ENCODE measurements at places on chromosomes 1 and 21.

- no peak for DNase-seq
Observed at GRCh38 chr1:99661780-99662179, 15.9 kb downstream of the PALMD start.

GRCh38 chr1:200310824-200311223 lies 99.0 kb downstream of the ZNF281 start:
- no peak for DNase-seq

- peak; percentile 67 for DNase-seq
Observed at GRCh38 chr1:217029281-217030157, 306.3 kb upstream of the ESRRG start.

DNA sequence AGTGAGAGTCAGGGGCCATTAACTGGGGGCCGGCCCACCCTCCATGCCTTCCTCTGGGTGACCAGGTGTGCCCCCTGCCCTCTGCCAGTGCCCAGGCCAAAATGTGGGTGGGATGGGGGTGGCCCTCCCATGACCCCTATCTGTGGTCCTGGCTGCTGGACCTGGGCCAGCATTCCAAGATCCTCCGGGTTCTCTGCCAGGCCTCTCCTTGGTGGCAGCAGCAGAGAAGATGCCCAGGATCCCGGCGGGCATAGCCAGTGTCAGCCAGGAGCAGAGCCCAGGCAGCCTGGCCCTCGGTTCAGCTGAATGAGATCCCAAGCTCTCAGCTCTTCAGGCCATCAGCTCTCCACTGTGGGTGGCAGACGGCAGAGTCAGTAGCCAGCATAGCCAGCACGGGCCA lies 31.3 kb upstream of the ACTRT2 start:
- DNase-seq, result no peak

- no peak for DNase-seq
Observed at GRCh38 chr1:202547215-202547614, 163.0 kb downstream of the SYT2 start.

DNA sequence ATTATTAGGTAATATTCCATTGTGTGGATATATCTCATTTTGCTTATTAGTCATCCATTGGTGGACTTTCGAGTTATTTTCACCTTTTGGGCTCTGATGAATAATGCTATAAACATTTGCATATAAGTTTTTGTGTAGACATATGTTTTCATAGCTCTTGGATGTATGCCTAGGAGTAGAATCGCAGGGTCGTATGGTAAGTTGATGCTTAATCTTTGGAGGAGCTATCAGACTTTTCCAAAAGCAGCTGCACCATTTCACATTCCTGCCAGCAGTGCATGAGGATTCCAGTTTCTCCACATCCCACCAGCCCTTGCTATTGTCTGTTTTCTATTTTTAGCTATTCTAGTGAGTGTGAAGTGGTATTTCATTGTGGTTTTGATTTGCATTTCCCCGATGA lies 120.3 kb upstream of the TMEM51 start:
- no peak for DNase-seq

GRCh38 chr1:172345077-172345476 lies 75.4 kb upstream of the C1orf105 start:
- no peak for DNase-seq

DNA sequence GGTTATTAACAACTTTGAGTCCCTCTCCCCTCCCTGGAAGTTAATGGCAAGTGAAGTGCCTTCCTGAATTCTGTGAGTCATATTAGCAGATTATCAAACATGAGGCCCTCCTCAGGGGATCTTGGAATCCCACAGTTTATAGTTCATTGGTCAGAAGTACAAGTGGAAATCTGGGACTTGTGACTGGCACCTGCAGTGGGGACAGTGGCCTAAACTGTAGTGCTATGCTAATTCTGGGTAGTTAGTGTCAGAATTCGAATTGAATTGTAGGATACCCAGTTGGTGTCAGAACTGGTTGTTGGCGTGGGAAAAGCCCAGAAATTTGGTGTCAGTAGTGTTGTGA lies 26.2 kb downstream of the ZYG11B start:
- DNase-seq, result no peak

GRCh38 chr1:203120325-203121153 lies 7.0 kb upstream of the ADORA1 start:
- DNase-seq, result no peak

DNA sequence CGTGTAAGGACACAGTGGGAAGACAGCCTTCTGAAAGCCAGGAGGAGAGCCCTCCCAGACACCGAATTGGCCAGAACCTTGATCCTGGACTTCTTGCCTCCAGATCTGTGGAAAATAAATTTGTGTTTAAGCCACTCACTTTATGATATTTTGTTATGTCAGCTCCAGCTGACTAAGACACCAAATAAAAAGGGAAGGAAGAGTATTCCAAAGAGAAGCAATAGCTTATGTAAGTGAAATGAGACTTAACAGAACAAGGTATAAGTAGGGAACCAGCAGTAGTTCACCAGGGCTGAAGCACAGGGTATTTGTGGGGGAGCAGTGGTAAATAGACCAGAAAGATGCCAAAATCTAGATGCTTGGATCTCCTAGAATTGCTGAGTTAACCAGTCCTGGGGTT lies 94.2 kb upstream of the WLS start:
- DNase-seq, result no peak

- DNase-seq, result no peak
Observed at GRCh38 chr1:35270836-35271235, 2.3 kb downstream of the ZMYM4 start.

- DNase-seq, result no peak
Observed at GRCh38 chr1:76227621-76228020, 153.1 kb downstream of the ST6GALNAC3 start.

DNA sequence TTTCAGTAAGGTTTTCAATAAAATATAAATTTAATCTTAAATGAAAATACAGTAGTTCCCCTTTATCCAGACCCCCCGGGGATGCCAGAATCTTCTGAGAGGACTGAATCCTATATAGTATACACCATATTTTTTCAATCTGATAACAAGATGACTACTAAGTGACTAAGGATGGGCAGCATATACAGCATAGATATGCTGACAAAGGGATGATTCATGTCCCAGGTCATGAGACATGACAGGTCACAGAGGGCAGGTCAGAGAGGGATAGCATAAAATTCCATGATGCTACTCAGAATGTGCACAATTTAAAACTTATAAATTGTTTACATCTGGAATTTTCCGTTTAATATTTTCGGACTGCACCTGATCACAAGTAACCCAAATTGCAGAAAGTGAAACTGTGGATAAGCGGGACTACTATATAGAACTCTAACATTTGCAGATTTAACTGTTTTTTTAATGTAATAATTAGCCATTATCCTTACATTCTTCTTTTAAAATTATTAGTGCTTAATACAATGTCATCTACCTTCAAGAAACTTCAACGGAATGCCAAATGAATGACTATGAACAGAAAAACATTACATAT lies 48.8 kb downstream of the LRRC40 start:
- DNase-seq, result no peak

GRCh38 chr1:101219924-101220870 lies 16.6 kb upstream of the S1PR1 start:
- no peak for DNase-seq

DNA sequence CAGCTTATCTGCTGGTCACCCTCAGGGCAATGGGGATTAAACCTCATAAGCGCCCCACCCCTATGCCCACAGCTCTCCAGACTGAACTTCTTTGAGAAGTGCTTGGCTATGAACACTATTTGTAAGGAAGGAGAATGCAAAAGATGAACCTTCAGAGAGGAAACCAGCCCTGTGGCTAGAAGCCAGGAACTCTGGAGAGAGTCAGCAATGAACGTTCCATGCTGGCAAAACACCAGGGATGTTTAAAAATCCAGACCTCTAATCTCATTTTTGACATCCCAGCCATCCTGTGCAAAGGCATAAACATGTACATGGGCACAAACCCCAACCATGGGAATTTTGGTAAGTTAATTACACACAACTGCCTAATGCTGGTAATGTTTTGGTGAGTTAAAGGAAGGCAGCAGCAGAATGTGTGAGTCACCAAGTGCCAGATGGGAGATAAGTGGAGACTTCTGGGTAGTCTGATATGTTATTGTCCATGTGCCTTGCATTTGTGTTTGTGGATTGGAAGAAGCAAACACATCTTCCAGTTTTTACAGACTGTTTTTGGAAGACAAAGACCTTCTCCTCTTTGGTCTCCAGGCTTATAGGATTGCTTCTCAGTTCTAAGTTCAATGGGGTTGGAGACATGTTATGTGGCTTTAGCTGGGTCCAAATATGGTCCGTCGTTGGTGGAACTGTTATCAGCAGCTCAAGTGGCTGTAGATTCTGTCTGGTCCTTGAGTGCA lies 174.1 kb upstream of the ETV3 start:
- DNase-seq, result no peak

DNA sequence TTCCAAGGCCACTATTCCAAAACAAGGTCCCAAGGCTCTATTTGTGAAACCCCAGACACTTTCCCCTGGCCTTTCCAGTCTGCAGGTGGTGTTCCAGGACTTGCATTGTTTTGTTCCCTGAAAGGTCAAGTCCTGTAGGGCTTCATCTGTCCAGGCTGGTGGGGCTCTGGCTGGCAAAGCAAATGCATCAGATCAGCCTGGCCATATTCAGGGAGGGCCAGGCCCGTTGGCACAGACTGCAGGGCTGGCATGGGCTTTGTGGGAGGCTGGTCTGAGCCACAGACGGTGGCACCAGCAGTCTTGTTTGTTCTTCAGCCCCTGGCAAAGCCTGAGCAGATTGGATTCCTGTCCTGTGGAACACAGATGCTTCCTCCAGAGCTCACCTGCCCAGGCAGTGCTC lies 93.0 kb downstream of the SPATA46 start:
- DNase-seq, result no peak

GRCh38 chr1:93095804-93096585 lies 16.9 kb downstream of the MTF2 start:
- no peak for DNase-seq

Measured in GM04504 (cell line).